ENCODE measurements at places on chromosomes 12 and 14.
A peak's percentile ranks its signal among the peaks of the same experiment; 100 is the strongest.

DNA sequence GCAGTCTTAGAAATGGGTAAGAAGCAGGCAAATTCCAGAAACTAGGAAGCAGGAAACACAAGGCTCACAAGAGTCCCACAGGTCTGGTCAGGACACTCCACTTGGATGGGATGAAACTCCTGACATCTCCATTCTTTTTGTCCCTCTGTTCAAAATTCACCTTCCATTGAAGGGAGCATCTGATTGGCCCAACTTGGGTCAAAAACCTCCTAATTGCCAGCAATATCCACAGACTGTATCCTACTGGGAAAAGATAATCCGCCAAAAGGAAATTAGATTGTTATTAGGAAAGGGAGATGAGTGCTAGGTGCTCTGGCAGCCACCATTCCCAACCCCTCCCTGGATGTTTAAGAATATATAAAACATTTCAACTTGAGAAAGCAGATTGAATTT, 256.9 kb downstream of the ZFP36L1 start:
- no peak for DNase-seq

DNA sequence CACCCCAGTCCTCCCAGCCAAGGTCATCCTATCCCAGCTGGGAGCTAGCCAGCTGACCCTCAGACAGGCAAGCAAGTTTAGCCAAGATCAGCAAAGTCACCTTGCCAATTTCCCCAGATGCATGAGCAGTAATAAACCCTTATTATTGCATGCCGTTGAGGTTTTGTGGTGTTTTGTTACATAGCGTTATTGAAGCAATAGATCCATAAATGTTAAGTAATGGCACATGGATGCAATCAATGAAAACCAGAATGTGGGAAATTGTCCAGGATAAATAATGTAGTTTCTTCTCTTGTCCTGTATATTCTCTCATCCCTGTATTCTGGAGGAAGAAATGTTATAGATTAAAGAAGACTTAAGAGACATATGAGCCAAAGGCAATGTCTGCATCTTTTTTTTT, 18.0 kb upstream of the TMEM260 start:
- no peak for DNase-seq

- no peak for DNase-seq
Measured at GRCh38 chr14:105021656-105022275, 883 bp upstream of the CDCA4 start.

DNA sequence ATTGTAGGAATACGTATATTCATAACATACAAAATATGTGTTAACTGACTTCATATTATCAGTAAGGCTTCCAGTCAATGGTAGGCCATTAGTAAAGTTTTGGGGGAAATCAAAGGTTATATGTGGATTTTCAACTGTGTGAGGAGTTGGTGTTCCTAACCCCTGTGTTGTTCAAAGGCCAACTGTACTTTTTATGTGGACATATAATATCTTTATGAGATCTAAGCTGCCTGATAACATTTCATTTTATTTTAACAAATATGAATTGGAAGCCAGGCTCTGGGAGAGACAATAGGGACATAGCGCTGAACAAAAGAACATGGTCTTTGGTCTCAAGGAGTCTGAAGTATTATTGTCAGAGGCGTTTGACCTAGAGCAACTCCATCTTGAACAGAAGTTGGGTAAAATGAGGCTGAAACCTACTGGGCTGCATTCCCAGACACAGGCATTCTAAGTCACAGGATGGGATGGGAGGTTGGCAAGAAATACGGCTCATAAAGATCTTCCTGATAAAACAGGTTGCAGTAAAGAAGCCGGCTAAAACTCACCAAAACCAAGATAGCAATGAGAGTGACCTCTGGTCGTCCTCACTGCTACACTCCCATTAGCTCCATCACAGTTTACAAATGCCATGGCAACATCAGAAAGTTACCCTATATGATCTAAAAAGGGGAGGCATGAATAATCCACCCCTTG, 147.2 kb downstream of the KSR2 start:
- no peak for DNase-seq

DNA sequence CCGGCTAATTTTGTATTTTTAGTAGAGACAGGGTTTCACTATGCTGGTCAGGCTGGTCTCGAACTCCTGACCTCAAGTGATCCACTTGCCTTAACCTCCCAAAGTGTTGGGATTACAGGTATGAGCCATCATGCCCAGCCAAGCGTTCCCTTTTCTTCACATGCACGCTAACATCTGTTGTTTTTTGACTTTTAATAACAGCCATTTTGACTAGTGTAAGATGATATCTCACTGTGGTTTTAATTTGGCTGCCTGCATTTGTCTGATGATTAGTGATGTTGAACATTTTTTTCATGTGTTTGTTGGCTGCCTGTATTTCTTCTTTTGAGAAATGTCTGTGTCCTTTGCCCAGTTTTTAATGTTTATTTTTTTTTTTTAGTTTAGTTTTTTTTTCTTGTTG, 10.2 kb upstream of the YARS2 start:
- DNase-seq: peak; percentile 26
